ENCODE measurements at places on chromosomes 2 and 18. TPM values are rescaled to one million over a fixed set of nuclear protein-coding genes. Genes with fewer than 3 reads are reported as not detected.

The CNRIP1 gene
- total RNA-seq, result not detected

The CAVIN2 gene
- total RNA-seq, result not detected

The TRIP12 gene
- 237 TPM for total RNA-seq

The MAL gene
- total RNA-seq, result 124 TPM

The APCDD1 gene
- not detected for total RNA-seq

The VWC2L gene
- total RNA-seq, result not detected

The CARF gene
- total RNA-seq, result 10.6 TPM

The PMAIP1 gene
- 37.5 TPM for total RNA-seq

The MFSD6 gene
- 44.7 TPM for total RNA-seq

The DSG4 gene
- total RNA-seq, result not detected

The CRIM1 gene
- 1.2 TPM for total RNA-seq

The CPLX4 gene
- total RNA-seq, result not detected

The CKAP2L gene
- not detected for total RNA-seq

The DSC1 gene
- total RNA-seq, result 11.9 TPM

The RGPD4 gene
- not detected for total RNA-seq

The UGT1A4 gene
- not detected for total RNA-seq

The MDH1B gene
- total RNA-seq, result 0.54 TPM

DNA sequence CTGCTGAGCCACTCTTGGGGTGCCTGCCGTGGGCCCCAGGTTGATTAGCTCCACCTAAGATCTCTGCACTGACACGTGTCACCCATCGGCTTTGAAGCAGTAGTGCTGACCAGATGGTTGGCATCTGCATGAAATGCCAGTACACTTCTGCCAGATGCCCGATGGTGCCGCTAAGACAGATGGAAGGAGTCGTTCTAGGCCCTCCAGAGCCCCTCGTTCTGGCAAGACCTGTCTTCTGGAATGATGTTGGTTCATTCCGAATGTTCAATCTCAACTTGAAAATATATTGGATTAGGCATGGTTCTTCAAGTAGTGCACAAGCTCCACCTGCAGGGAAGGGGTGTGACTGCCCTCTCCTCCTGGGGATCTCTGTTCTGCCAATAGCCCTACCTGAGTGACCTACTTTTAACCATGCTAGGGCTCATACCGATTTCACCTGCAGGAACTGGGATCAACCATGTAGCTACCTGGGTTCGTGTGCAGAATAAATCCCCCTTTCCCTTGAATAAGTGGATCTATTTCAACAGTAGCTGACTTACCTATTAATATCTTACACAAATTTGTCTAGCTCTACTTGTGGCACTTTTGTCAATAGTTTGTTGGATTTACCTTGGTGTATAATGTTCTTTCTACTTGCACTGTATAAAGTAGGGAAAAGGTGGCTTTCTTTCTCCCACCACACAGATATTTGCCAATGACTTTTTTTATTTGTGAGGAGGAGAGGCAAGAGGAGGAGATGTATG lies 342.6 kb downstream of the CTNNA2 start:
- H3K27me3 ChIP-seq, result no peaks in the 10 kb centered on the region
- no peaks in the 10 kb centered on the region for H3K4me1 ChIP-seq
- H3K4me3 ChIP-seq, result no peak overlapping the region
- DNase-seq, result no peak

DNA sequence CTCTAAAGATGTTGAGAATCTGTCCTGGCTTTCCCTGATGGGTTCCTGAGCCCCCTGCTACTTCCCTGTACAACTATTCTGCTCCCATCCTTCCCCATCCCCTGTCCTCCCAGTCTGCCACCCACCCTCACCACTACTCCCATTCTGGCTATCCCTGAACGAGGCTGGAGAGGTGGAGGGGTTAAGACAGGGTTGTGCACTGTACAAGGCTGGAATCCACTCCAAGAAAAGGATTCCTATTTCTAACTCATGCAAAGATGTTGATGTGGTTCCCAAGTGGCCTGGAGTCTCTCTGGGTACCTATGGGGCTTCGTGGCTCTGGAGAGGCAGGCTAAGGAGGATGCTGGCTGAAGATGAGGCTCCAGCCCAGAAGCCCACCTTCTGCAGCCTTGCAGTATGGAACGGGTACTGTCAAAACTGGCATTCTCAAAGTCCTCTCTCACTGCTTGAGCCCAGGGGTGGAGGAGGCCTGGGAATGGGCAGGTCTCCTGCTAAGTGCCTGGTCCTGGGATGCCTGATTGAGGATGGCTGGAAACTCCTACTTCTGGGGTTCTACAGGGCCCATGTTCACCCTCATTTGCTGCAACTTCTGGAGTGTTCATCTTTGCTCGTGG lies 1.3 kb upstream of the FEV start:
- no peak overlapping the region for H3K27ac ChIP-seq
- no peak for DNase-seq
- peaks cover 11% of the 10 kb centered on the region for H3K4me1 ChIP-seq
- H3K27me3 ChIP-seq, result peaks cover 40% of the 10 kb centered on the region

GRCh38 chr2:32553829-32554432 lies 73.9 kb upstream of the TTC27 start:
- peaks cover 4% of the 10 kb centered on the region for H3K36me3 ChIP-seq
- no peak overlapping the region for H3K4me3 ChIP-seq
- peak; percentile 24 for DNase-seq
- H3K4me1 ChIP-seq, result no peaks in the 10 kb centered on the region

GRCh38 chr2:237231593-237231992 lies 145.9 kb downstream of the COPS8 start:
- H3K4me1 ChIP-seq, result no peaks in the 10 kb centered on the region
- H3K4me3 ChIP-seq, result no peak overlapping the region
- H3K27ac ChIP-seq, result no peak overlapping the region
- H3K36me3 ChIP-seq, result no peaks in the 10 kb centered on the region

GRCh38 chr2:165013944-165014619 lies 58.8 kb upstream of the SLC38A11 start:
- no peaks in the 10 kb centered on the region for H3K4me1 ChIP-seq
- no peak for DNase-seq
- H3K4me3 ChIP-seq, result no peak overlapping the region
- H3K27ac ChIP-seq, result no peak overlapping the region
- no peaks in the 10 kb centered on the region for H3K27me3 ChIP-seq

- no peaks in the 10 kb centered on the region for H3K4me1 ChIP-seq
- no peaks in the 10 kb centered on the region for H3K36me3 ChIP-seq
- no peak overlapping the region for H3K27ac ChIP-seq
- no peak overlapping the region for H3K4me3 ChIP-seq
- H3K27me3 ChIP-seq, result no peaks in the 10 kb centered on the region
- no peak for DNase-seq
These were observed 112.0 kb downstream of the TRABD2A start for GRCh38 chr2:84768840-84769239.

DNA sequence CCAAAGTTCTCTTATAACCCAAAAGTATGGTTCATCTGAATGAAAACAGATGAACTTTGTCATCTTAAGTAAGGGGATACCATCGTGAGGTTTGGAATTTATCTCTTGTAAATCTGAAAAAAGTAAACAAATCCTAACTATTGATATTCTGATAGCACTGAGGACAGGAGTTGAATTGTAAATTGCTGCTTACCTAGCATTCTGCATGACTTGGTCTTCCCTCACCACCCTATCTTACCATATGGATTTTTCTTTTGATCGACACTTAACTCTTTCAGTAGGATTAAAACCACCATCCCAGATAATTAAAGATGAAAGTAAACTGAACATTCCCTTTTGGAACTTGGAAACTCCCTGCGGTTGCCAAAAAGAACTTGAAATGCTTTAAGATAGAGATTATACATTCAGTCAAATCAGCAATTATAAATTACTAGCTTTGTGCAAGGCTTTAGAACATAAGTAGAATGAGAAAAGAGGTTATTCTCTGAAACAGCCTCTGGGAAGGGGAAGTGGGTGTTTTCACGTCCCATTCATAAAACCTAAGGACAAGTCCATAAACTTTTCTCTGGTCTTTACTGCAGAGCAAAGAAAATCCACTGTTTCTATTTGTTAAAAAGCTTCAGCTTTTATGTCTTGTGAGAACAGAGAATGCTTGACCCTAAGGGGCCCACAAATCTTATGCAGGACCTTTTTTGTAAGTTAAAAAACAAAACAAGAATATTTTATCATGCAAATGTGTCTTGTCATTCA lies 49.7 kb upstream of the ZNF397 start:
- no peaks in the 10 kb centered on the region for H3K36me3 ChIP-seq
- DNase-seq, result no peak
- H3K4me3 ChIP-seq, result no peak overlapping the region
- H3K27me3 ChIP-seq, result no peaks in the 10 kb centered on the region
- no peaks in the 10 kb centered on the region for H3K4me1 ChIP-seq

DNA sequence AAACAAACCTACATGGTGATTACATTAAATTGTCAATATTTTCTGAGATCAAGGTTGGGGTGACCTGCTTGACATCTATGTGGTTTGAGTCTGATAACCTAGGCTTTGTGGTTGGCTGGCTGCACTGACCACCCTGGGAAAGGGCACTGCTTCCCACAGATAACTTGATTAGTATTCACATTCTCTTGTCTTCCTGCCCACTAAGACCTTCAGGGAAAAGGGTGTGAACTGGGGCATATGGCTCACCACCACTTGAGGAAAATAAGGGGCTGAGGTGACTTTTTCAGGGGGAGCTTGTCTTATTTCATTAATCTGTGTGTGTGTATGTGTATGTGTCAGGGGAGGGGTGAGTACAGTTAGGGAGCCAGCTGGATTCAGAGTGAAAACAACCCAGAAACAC lies 1.5 kb downstream of the SMYD1 start:
- H3K27me3 ChIP-seq, result no peaks in the 10 kb centered on the region
- no peak overlapping the region for H3K27ac ChIP-seq
- no peak overlapping the region for H3K4me3 ChIP-seq
- DNase-seq, result no peak
- H3K4me1 ChIP-seq, result no peaks in the 10 kb centered on the region
- H3K36me3 ChIP-seq, result no peaks in the 10 kb centered on the region

- no peak for DNase-seq
- H3K27me3 ChIP-seq, result no peaks in the 10 kb centered on the region
- H3K4me1 ChIP-seq, result no peaks in the 10 kb centered on the region
- no peaks in the 10 kb centered on the region for H3K36me3 ChIP-seq
These were observed 90.5 kb upstream of the UPP2 start for GRCh38 chr2:158011055-158011771.

DNA sequence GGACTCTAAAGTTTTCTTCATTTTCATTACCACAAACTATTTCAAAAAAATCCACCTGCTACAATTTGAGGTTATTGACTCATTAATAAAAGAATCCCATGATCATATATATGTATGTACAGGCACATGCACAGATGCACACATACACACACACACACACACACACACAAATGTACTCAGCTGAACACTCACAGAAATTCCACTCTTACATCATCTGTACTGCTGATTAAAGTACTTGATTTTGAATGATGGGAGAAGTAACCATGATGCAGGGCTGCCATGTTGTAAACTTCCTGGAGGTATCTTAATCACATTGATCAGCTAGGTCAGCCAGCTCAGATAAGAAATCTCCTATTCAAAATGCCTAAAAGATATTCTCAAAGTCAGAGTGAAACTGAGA lies 1313.2 kb upstream of the NRXN1 start:
- no peak for DNase-seq
- H3K36me3 ChIP-seq, result no peaks in the 10 kb centered on the region
- no peak overlapping the region for H3K4me3 ChIP-seq
- H3K27me3 ChIP-seq, result no peaks in the 10 kb centered on the region
- H3K4me1 ChIP-seq, result no peaks in the 10 kb centered on the region
- H3K27ac ChIP-seq, result no peak overlapping the region

DNA sequence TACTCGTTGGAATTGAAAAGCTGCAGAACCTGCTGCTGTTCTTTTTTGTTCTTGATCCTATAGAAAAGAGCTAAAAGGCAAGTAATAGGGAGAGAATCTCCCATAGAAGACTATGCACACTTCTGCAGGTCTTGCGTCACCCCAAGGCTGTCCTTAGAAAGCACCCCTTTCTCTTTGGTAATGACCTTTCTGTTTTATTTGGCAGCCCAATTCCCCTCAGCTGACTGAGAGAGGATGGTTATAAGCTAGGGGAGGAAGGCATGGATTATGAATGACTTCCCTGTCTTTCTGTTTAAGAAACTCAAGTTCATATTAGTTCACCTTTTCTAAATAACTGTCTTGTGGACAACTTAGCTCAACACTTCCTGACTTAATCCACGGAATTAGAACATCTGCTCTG lies 122.9 kb downstream of the TXNL1 start:
- H3K27me3 ChIP-seq, result no peaks in the 10 kb centered on the region
- H3K4me3 ChIP-seq, result no peak overlapping the region
- H3K4me1 ChIP-seq, result no peaks in the 10 kb centered on the region
- no peak overlapping the region for H3K27ac ChIP-seq

DNA sequence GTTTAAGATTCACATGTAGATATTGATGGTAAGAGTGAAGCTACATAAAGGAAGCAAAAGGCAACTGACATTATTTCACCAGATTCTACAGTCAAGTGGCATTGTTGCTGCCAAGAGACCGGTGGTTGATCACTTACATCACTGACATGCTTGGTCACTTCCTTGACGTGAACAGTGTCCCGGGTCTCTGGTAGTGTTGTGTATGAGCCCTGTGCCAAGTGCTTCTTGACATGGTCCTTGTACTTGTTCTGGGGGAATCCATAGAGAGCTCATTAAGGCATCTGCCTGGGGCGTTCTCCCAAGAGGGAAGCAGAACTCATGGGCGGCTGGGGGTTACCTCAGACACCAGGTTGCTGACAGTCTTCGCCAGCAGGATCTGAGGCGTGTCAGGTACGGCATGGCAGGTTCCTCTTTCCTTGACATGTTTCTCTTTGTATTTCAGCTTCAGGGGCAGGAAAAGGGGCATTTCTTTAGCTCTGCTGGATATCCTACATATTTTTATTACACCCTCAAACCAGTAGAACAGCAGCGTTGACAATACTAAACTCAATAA lies 116.2 kb downstream of the RIF1 start:
- H3K4me3 ChIP-seq, result no peak overlapping the region
- H3K27me3 ChIP-seq, result no peaks in the 10 kb centered on the region
- no peak overlapping the region for H3K27ac ChIP-seq

DNA sequence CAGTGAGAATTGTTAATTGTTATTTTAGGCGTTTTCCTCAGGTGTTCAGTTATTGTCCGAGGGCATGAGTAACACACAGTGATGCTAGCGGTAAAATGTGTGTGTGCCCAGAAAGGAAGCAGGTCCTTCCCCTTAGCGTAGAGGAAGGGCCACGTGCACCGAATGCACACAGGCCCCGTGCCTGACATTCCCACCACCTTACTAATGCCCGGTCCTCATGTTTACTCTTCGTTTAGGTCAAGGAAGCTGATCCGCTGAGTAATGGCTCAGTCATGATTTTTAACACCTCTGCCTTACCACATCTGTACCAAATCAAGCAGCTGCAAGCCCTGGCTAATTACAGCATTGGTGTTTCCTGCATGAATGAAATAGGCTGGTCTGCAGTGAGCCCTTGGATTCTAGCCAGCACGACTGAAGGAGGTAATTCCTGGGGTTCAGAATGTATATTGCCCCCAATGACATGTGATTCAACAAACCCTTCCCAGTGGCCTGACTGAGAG lies 76.7 kb downstream of the MERTK start:
- H3K27ac ChIP-seq, result no peak overlapping the region
- H3K36me3 ChIP-seq, result no peaks in the 10 kb centered on the region
- H3K4me3 ChIP-seq, result no peak overlapping the region
- no peaks in the 10 kb centered on the region for H3K4me1 ChIP-seq
- DNase-seq, result no peak
- H3K27me3 ChIP-seq, result no peaks in the 10 kb centered on the region

GRCh38 chr2:222485367-222486211 lies 61.2 kb downstream of the SGPP2 start:
- no peak for DNase-seq
- H3K27ac ChIP-seq, result no peak overlapping the region
- no peaks in the 10 kb centered on the region for H3K36me3 ChIP-seq
- no peaks in the 10 kb centered on the region for H3K4me1 ChIP-seq
- H3K4me3 ChIP-seq, result no peak overlapping the region
